HS-5 (cell line): ENCODE measurements at places on chromosomes 13 and 19.

GRCh38 chr19:703651-704446 is 4.9 kb upstream of the PALM start:
- no peak for DNase-seq

- no peak for DNase-seq
Observed at GRCh38 chr13:36428086-36428485, 4.2 kb upstream of the CCNA1 start.

- no peak for DNase-seq
Observed at GRCh38 chr13:34254366-34254765, 436.4 kb downstream of the RFC3 start.

DNA sequence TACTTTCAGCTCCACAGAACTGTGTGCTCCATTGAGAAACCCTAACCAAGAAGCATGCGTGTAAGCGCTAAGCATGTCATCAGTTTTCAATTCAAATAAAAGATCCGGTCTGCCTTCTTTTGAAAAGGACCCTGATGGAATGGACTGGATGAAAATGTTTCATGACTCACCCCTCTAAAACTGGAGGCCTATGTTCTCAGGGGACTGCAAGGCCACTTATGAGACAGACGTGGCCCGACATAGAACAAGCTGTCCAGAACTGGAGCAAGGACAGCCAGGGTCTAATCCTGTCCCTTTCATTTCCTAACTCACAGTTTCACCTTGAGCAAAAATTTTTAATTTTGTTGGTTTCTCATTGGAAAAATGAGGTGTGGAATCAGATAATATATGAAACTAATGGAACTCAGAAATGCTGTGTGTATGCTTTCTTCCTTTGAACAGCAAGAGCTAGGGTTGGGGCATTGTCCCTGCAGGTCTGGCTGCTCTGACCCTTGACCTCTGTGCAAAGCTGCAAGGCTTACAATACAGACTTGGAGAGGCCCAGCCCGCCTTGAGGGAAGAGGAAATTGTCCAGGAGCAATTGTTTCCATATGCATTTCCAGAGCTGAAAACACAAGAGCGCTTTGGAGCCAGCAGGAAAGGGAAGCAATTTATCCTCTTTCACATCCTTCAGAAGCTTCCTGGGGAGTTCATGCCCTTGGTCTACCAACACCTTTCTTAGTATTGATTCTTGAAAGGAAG is 553.4 kb upstream of the KLF12 start:
- DNase-seq: no peak

DNA sequence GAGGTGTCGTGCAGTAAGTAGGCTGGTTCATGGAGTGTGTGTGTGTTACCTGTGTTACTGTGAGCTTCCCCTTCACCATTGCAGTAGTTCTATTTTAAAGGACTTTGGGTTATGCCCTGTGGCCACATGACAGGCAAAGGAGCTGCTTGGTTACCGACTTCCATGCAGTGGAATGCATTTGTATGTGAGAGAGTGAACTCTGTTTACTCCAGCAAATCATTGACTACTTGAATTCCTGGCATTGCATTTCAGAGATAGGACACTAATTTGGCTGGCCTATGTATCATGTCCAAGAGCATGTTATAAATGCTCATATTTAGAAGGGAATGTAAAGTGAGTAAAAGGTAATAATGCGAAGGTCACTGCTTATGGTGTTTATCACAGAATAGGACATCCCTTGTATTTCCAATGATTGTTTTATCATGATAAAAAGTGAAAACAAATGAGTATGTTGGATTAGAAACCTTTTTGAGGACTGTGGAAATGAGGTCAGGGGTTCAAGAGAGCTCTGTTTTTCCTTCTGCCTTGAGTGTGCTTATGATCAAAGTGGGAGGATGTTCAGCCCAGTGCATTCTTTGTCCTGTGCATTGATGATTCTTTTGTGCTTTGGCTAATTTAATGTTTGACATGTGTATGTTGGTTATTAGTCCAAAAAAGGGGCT is 156.5 kb downstream of the LMO7 start:
- no peak for DNase-seq

DNA sequence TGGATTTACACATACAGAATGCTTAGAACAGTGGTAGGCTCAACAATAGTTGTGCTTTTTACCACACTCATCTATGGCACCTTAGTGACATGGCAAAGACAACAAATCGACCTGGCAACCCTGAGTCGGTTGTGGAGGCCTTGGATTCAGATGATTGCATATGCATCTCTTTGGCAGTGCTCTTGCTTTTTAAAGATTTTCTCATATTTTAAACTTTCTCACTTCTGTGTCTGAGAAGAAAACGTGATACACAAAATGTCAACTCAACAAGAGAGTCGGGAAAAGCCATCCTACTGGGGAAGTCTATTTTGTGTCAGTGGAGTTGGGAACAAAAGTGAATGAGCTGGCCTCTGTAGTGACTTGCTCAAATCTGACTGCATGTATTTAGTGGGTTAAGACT is 85.8 kb downstream of the ATP8A2 start:
- DNase-seq: no peak

- no peak for DNase-seq
Observed at GRCh38 chr13:61766667-61767058, 351.0 kb upstream of the PCDH20 start.

DNA sequence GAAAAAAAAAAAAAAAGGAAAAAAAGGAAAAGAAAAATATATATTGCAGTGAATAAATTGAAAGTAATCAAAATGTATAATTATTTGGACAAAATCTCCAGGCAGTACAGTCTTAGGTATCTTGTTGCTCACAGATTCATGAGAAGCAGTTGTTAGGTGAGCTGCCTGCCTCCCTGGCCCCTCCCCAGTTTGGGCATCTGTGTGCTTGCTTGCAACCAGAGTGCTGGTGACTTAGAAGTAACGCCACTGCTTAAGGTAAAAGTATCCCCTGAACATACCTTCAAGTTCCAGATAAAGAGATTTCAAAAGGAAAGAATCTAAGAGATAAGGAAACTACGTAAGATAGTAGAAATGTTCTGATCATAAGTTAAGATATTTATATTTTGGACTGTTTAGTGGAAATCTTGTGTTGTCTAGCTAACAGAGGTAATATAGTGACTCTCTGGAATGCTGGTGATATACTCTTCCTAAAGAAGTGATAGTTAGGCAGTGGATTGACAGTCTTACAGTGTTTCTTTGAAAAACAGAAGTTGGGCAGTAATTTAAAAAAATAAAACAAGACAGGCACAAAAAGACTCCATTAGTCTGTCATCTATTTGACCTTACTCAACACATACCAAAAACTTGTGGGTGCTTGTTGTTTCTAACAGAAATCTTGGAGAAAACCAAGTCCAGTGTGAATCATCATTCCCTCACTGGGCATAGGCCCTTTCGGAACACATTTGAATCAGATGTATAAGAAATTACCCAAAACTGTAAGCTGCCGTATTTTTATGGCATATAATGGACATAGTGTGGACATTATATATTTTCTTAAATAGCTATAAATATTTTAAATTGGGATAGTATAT is 38.3 kb upstream of the KCTD4 start:
- DNase-seq: no peak

GRCh38 chr13:46795321-46795720 is 1.6 kb downstream of the ESD start:
- DNase-seq: no peak

DNA sequence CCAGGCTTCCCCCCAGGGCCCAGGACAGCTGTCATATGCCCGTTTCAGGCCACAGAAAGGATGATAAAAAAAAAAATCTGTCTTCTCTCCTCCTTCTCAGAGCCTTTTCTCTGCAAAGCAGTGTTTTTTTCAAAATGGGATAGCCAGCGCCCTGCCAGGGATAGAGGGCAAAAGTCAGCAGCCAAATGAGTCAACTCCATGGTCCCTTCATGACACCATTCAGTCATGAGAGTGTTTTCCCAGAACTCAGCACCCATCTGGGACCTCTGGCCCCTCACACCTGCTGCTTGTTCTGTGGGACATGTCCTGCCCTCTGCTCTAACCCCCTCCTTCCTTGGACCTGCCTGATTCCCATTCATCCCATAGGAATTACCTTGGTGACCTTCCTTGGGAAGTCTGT is 95.0 kb downstream of the CYSLTR2 start:
- no peak for DNase-seq

DNA sequence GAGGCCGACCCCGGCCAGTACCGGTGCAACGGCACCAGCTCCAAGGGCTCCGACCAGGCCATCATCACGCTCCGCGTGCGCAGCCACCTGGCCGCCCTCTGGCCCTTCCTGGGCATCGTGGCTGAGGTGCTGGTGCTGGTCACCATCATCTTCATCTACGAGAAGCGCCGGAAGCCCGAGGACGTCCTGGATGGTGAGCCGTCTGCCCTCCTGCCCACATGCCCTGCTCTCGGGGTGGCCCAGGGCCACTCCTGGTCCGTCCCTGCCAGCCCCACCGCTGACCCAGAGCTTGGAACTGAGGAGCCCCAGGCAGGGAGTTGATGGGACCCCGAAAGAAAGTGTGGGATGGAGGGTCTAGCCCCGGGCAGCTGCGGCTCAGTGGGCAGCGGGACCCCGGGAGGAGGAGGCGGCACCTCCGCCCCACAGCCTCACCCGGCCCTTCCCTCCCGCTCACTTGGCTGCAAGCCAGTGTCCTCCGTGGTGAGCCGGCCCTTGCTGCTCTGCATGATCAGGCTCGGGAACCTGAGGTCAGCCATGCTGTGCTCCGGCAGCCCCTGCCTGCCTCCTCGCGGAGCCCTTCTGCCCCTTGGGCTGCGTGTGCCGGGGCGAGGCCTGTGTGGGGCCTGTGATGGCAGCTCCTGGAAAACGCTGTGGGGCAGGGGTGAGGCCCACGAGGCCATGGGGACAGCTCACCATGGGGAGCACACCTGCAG is 8.1 kb upstream of the HCN2 start:
- no peak for DNase-seq

DNA sequence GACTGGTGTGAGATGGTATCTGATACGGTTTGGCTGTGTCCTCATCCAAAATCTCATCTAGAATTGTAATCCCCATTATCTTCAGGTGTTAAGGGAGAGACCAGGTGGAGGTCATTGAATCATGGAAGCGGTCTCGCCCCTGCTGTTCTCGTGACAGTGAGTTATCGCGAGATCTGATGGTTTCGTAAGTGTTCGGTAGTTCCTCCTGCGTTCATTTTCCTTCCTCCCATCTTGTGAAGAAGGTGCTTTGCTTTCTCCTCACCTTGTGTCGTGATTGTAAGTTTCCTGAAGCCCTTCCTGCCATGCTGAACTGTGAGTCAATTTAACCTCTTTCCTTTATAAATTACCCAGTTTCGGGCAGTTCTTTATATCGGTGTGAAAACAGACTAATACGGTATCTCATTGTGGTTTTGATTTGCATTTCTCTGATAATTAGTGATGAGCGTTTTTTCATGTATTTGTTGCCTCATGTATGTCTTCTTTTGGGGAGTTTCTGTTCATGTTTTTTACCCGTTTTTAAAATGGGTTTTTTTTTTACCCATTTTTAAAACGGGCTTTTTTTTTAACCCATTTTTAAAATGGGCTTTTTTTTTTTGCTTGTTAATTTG is 102.8 kb upstream of the SLC10A2 start:
- DNase-seq: no peak

DNA sequence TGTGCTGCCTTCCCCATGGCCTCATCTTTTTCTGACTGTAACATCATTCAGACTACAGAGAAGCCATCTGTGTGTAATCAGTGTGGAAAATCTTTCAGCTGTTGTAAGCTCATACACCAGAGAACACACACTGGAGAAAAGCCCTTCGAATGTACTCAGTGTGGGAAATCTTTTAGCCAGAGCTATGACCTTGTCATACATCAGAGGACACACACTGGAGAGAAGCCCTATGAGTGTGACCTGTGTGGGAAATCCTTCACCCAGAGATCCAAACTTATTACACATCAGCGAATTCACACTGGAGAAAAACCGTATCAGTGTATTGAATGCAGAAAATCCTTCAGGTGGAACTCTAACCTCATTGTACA is 17.2 kb upstream of the ZNF8 start:
- DNase-seq: no peak

GRCh38 chr13:23348262-23349127 is 85.0 kb downstream of the SACS start:
- DNase-seq: no peak

- no peak for DNase-seq
Observed at GRCh38 chr13:21675095-21675991, 4.5 kb downstream of the FGF9 start.

GRCh38 chr13:112771139-112771876 is 81.5 kb downstream of the ATP11A start:
- no peak for DNase-seq

GRCh38 chr13:52938065-52938464 is 89.6 kb upstream of the PCDH8 start:
- no peak for DNase-seq

- no peak for DNase-seq
Observed at GRCh38 chr19:49157445-49158224, at the start of gene TRPM4. Gene TRPM4 (plus strand): TSS chr19:49157792. CDS start chr19:49157867, 75 bp downstream.

- no peak for DNase-seq
Observed at GRCh38 chr19:39994361-39994760, 2.5 kb upstream of the ZNF546 start.

DNA sequence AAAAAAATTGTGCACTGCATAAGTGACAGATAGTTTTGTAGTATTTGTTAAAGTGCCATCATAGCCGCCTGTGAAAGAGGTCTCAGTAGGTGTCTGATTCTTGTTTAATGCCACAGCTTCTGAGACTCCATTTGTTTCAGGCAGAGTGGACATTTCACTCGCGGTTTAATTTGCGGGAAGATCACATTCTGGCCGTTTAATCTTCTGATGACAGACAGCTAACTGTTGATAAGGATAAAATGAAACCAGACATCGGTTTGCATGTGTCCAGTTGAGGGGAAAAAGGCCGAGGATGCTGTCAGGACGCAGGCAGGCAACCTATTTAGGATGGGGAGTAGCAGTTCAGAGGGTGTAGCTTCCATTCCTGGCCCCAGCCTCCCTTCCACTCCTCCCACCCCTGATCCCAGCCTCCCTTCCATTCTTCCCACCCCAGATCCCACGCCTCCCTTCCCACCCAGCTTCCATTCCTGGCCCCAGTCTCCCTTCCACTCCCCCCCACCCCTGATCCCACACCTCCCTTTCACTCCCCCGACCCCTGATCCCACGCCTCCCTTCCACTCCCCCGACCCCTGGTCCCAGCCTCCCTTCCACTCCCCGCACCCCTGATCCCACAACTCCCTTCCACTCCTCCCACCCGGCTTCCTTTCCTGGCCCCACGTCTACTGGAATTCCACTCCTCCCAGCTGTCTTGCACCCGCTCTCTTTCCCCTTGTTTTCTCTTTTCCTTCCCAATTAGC is 23.8 kb downstream of the ATP11A start:
- no peak for DNase-seq

DNA sequence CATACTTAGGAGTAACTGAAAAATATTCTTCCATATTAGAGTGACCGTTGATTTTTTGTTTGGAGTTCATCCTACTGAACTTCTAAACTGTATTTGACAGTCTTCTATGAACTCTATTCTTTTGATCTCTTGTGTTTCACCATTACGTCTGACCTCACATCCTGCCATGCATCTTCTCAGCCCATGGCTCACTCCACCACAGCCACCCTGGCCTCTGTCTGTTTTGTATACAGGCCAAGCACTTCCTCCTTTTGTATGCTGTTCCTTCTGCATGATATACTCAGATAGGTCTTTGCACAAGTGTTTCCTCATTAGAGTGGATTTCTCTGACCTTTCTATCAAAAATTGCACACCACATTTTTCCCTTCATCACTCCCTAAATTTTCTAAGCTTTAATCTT is 119.9 kb downstream of the MAB21L1 start:
- DNase-seq: no peak

- DNase-seq: no peak
Observed at GRCh38 chr19:40594657-40595091, 6.5 kb upstream of the LTBP4 start.
